ENCODE measurements at places on chromosomes 7 and 10.

DNA sequence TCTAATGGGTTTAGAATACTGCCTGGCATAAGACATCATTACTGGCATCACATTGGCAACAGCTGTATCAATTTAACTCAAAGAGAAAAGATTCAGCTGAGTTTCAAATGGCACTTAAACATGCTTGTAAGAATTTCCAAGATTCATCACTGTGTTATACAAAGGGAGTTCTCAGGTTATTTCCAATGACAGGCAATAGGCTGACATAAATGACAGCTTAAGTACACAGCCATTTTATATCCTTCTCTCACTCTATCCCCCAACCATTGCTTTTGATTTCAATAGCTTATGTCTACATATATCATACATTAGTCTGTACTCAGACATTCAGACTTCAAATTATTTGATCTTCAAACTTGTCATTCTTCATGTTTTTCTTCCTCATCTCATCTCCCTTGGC lies 45.5 kb upstream of the CABCOCO1 start:
- no peaks in the 10 kb centered on the region for H3K36me3 ChIP-seq
- peaks cover 16% of the 10 kb centered on the region for H3K27me3 ChIP-seq

GRCh38 chr7:12573885-12574284 lies 3.4 kb downstream of the SCIN start:
- no peak for DNase-seq
- peaks cover 59% of the 10 kb centered on the region for H3K27me3 ChIP-seq
- peaks cover 16% of the 10 kb centered on the region for H3K4me1 ChIP-seq
- no peak overlapping the region for H3K27ac ChIP-seq

DNA sequence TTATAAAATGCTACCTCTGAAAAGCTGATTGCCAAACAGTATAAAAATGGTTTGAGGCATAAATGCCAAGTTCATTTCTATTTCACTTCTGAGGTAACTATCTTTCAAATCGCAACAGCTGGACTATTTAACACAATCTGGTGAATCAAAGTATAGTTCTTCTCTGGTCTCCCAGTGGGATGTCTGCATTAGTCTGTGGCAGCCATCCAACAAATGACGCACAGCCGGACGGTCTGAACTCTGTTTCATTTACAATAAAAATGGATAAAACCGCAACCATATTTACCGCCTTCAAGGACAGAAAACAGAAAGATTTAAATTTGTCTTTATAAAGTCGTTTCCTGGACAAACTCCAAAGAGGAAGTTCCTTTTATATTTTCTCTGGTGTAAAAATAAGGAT lies 41.9 kb downstream of the ENO4 start:
- H3K27me3 ChIP-seq: peaks cover 27% of the 10 kb centered on the region
- DNase-seq: no peak
- no peaks in the 10 kb centered on the region for H3K36me3 ChIP-seq

GRCh38 chr7:44222776-44223261 lies 22.0 kb downstream of the YKT6 start:
- H3K27me3 ChIP-seq: peaks cover 2% of the 10 kb centered on the region
- no peaks in the 10 kb centered on the region for H3K4me1 ChIP-seq

DNA sequence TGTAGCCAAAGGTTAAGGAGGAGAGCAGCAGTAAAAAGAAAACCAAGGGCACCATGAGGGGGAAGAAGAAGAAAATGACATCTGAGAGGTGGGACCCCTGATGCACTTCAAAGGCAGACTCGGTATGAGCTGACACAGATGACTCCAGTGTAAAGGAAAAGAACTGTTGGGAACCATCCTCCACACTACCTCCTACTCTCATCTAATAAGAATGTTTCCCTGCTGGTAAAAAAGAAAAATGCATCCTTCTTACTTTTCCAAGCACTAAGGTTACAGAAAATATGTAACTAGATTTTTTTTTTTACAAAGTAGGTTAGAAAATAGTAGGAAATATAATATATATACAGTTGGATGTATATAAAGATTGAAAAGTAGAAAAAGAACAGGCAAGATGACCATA lies 16.9 kb downstream of the TAS2R41 start:
- no peak overlapping the region for H3K27ac ChIP-seq
- peaks cover 21% of the 10 kb centered on the region for H3K4me1 ChIP-seq
- no peaks in the 10 kb centered on the region for H3K36me3 ChIP-seq
- H3K27me3 ChIP-seq: no peaks in the 10 kb centered on the region
- H3K4me3 ChIP-seq: no peak overlapping the region

DNA sequence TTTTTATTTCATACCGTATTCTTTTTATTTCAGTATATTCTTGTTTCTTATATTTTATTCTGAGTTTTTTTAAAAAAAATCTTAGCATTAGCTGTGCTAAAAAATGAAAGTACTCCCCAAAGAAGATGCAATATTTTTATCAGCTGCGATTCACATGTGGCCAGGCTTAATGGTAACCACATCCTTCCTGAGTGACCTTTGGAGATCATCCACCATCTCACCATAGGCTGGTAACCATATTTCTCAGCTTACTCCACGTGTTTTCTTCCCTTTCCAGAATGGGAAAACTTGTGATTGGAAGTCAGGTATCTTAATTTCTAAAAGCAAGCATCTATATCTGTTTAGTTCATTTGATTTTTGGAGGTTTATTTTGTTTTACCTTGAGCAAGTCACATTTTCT lies 18.8 kb upstream of the LIPM start:
- H3K27ac ChIP-seq: no peak overlapping the region
- no peaks in the 10 kb centered on the region for H3K36me3 ChIP-seq
- H3K4me3 ChIP-seq: no peak overlapping the region
- DNase-seq: no peak

DNA sequence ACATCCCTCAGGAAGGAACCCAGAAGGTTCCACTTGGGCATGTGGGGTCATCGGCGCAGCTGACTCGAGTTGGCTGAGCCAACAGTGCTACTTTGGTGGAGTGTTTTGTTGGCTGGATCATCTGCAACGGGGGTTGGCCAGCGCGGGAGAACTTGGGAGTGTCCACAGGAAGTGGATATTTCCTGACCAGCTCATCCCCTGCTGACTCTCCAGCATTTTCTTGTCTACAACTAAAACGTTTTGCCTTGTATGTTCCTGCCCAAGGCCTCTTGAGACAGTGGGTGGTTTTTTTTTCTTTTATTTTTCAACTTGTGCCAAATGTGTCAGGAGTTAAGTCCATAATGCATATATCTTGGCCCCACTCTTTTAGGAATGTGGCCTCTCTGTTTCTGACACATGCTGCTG lies 208.6 kb downstream of the ZNF365 start:
- H3K27me3 ChIP-seq: peaks cover 14% of the 10 kb centered on the region
- no peak for DNase-seq
- no peak overlapping the region for H3K27ac ChIP-seq
- peaks cover 3% of the 10 kb centered on the region for H3K4me1 ChIP-seq
- H3K4me3 ChIP-seq: no peak overlapping the region

GRCh38 chr7:143360788-143361551 lies 1.5 kb downstream of the FAM131B start:
- H3K36me3 ChIP-seq: no peaks in the 10 kb centered on the region
- H3K27me3 ChIP-seq: peaks cover 49% of the 10 kb centered on the region
- DNase-seq: no peak

- peak; percentile 78 for DNase-seq
- H3K4me1 ChIP-seq: peaks cover 91% of the 10 kb centered on the region
- H3K27ac ChIP-seq: peak overlapping the region; percentile 99
- no peaks in the 10 kb centered on the region for H3K27me3 ChIP-seq
- H3K36me3 ChIP-seq: peaks cover 61% of the 10 kb centered on the region
These were observed 16.1 kb downstream of the OGDH start for GRCh38 chr7:44622342-44623151.

GRCh38 chr7:125876431-125876830 lies 946.8 kb upstream of the POT1 start:
- H3K36me3 ChIP-seq: no peaks in the 10 kb centered on the region
- no peaks in the 10 kb centered on the region for H3K4me1 ChIP-seq
- DNase-seq: no peak
- no peak overlapping the region for H3K4me3 ChIP-seq

GRCh38 chr7:69359003-69359700 lies 239.1 kb upstream of the AUTS2 start:
- H3K4me3 ChIP-seq: no peak overlapping the region
- no peak overlapping the region for H3K27ac ChIP-seq
- no peak for DNase-seq
- H3K36me3 ChIP-seq: no peaks in the 10 kb centered on the region

DNA sequence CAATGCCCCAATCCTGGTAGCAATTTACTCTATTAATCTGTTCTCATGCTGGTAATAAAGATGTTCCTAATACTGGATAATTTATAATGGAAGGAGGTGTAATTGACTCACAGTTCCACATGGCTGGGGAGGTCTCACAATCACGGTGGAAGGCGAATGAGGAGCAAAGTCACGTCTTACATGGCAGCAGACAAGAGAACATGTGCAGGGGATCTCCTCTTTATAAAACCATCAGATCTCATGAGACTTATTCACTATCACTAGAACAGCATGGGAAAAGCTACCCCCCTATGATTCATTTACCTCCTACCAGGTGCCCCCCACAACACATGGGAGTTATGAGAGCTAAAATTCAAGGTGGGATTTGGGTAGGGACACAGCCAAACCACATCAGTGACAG lies 872.2 kb downstream of the ANKRD7 start:
- no peaks in the 10 kb centered on the region for H3K27me3 ChIP-seq
- H3K27ac ChIP-seq: no peak overlapping the region
- DNase-seq: no peak
- no peak overlapping the region for H3K4me3 ChIP-seq
- no peaks in the 10 kb centered on the region for H3K36me3 ChIP-seq

DNA sequence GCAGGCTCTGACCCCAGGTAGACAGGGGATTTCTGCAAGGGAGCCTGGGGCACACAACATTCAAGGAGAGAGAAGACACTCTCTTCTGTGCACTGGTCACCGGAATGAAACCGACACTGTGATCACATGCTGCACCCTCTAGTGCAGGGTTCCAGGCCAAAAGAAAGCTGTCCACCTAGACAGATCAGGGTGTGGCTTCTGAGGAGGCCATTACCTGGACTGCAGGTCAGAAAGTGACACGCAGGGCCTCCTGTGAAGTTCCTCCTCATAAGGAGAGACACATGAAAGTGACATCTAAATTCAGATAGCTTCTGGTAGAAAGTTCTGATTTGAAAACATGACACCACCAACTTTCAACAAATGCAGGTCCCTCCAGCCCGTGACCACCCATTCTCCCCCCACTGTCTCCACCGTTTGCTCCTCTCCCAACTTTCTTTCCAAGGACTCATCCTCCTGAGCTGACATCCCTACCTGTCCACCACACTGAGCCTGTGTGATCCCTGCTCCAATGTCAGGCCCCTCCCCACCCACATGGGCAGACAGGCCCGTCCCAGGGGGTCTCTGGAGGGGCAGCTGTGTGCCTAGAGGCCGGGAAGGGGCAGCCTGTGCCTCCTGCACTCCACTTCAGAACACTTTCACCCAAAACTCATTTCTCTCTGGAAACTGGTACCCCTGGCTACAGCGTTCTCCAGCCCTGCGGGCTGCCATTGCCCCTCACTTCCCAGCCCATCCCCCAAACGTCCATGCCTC lies 198.0 kb downstream of the TNS3 start:
- no peaks in the 10 kb centered on the region for H3K27me3 ChIP-seq
- no peak for DNase-seq
- no peaks in the 10 kb centered on the region for H3K4me1 ChIP-seq
- no peak overlapping the region for H3K27ac ChIP-seq
- H3K36me3 ChIP-seq: no peaks in the 10 kb centered on the region

DNA sequence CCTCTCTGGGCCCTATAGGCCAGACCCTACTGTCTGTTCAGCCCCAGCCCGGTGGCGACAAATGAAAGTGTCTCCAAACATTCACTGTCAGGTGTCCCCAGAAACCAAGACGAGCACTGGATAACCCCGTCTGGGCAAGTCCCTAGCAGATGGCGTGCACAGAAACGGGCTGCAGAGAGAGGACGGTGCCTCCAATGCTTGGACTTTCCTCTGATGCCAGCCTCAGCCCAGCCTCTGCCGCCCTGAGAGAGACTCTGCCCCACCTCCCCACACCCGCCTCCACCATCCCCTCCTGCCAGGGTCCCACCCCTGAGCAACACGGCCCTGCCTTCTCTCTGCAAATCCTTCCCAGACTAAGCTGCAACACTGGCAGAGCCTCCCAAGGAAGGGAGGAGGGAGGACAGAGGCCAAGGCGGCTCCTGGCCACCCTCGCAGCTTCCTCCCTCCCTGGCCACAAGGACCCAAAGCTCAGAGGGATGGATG lies 7.4 kb upstream of the LFNG start:
- H3K4me3 ChIP-seq: peak overlapping the region; percentile 19
- peaks cover 51% of the 10 kb centered on the region for H3K4me1 ChIP-seq
- H3K27ac ChIP-seq: peak overlapping the region; percentile 90
- no peak for DNase-seq
- H3K36me3 ChIP-seq: no peaks in the 10 kb centered on the region

DNA sequence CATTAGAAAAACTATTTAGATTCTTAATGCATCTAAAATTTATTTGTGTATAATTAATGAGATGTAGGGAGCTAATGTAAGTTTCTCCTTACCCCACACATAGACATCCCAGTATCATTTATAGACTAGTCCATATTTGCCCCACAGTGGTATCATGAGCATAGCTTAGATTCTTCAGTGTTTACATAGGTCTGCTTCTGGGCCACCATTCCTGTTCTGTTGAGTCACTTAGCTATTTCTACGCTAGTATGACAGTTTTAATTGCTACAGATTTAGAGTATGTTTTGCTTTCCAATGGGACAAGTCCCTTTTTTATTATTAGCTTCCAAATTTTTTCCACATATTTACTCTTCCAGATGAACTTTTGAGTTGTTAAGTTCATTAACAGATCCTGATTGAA lies 69.4 kb downstream of the MCMBP start:
- no peak for DNase-seq
- no peak overlapping the region for H3K27ac ChIP-seq
- peaks cover 17% of the 10 kb centered on the region for H3K4me1 ChIP-seq
- no peaks in the 10 kb centered on the region for H3K27me3 ChIP-seq
- no peak overlapping the region for H3K4me3 ChIP-seq

- no peak for DNase-seq
- H3K4me1 ChIP-seq: no peaks in the 10 kb centered on the region
- peaks cover 5% of the 10 kb centered on the region for H3K27me3 ChIP-seq
These were observed 175.7 kb downstream of the FOXP2 start for GRCh38 chr7:114590298-114590697.

GRCh38 chr7:85289279-85289678 lies 102.4 kb upstream of the SEMA3D start:
- no peaks in the 10 kb centered on the region for H3K36me3 ChIP-seq
- no peak overlapping the region for H3K4me3 ChIP-seq

GRCh38 chr7:45893374-45893995 lies 5.2 kb downstream of the IGFBP1 start:
- peaks cover 51% of the 10 kb centered on the region for H3K27me3 ChIP-seq
- H3K36me3 ChIP-seq: no peaks in the 10 kb centered on the region
- no peak overlapping the region for H3K27ac ChIP-seq
- DNase-seq: no peak
- no peak overlapping the region for H3K4me3 ChIP-seq
- H3K4me1 ChIP-seq: no peaks in the 10 kb centered on the region

GRCh38 chr10:43781480-43782361 lies 133.0 kb upstream of the ZNF32 start:
- H3K4me3 ChIP-seq: peak overlapping the region; percentile 46
- peak; percentile 70 for DNase-seq
- peaks cover 5% of the 10 kb centered on the region for H3K27me3 ChIP-seq
- H3K4me1 ChIP-seq: peaks cover 25% of the 10 kb centered on the region
- no peaks in the 10 kb centered on the region for H3K36me3 ChIP-seq
- H3K27ac ChIP-seq: peak overlapping the region; percentile 68

- H3K27ac ChIP-seq: no peak overlapping the region
- H3K27me3 ChIP-seq: no peaks in the 10 kb centered on the region
- no peaks in the 10 kb centered on the region for H3K4me1 ChIP-seq
- DNase-seq: no peak
- H3K4me3 ChIP-seq: no peak overlapping the region
- H3K36me3 ChIP-seq: no peaks in the 10 kb centered on the region
These were observed 265.4 kb downstream of the CREB5 start for GRCh38 chr7:28677668-28678067.

GRCh38 chr10:69439350-69439739 lies 11.9 kb upstream of the TSPAN15 start:
- peaks cover 33% of the 10 kb centered on the region for H3K27me3 ChIP-seq
- no peaks in the 10 kb centered on the region for H3K4me1 ChIP-seq
- H3K36me3 ChIP-seq: no peaks in the 10 kb centered on the region
- no peak overlapping the region for H3K27ac ChIP-seq
- DNase-seq: no peak
